ENCODE measurements at places on chromosomes 4 and X. TPM values are rescaled to one million over a fixed set of nuclear protein-coding genes. Genes with fewer than 3 reads are reported as not detected.

GRCh38 chr4:153335665-153336064 is 8.8 kb upstream of the MND1 start:
- no peak for DNase-seq

- DNase-seq: no peak
These were observed 12.3 kb downstream of the ABCD1 start for GRCh38 chrX:153736871-153737441.

GRCh38 chr4:119833611-119834010 is 205.0 kb upstream of the PDE5A start:
- DNase-seq: no peak

GRCh38 chrX:84932814-84933213 is 70.9 kb upstream of the APOOL start:
- no peak for DNase-seq

DNA sequence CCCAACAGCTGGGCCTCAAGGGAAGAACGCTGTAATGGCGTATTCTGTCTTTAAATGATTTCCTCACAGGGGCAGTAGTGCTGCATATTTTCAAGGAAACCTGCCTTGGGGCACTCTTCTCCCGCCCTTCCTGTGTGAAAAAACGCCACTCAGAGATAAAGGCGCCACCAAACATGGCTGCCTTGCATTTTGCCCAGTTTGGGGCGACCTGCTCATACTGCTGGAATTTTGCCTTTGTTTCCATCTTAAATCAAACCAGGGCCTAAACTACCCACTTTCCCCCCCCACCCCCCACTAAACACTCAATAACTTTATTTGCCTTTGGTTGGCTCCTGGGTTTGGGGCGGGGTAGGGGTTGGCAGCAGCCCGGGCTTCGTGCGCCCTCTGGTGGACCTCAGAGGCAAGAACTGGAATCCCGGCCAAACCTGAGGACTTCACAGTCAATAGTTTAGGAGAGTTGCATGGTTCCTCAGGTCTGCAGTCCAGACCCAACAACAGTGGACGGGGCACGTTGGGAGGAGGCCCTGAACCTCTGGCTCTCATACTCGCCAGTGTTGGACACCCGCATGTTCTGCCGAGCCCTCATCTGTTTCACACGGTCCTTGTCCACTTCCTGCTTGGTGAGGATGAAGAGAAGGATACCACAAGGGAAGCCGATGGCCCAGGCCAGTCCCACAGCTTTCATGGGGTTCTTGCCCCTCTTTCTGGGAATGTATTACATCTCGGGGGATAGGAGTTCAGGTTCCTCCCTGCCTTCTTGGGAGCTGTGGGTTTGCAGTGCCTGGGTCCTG is 220.1 kb upstream of the STK26 start:
- DNase-seq: no peak

DNA sequence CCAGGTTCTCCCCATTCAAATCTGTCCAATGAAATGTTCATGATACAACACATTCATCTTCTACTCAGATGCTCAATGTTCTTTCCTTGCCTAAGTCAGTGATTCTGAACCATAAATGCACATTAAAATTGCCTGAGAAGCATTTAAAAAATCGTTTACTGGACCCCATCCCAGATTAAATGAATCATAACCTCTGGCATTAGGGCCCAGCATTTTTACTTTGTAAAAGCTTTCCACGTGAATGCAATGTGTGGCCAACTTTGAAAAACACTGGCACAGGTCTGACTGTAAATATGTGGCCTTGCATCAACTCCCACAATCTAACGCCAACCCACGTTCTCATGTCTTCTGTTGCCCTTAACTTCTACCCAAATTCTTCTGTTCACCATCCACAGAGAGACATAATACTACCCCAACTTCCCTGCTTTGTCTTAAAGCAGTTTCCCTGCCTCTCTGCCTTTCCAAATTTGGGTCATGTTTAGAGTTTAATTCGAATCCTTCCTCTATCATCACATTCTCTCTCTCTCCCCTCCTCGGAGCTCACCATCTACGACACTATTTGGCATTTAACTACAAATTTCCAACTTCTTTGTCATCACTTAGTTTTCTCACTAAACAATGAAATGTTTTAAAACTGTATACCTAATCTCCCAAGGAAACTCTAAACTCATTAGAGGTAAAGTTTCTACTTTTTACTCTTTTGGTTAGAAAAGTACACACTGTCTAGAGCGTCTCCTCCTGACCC is 78.7 kb downstream of the PRKG2 start:
- no peak for DNase-seq

DNA sequence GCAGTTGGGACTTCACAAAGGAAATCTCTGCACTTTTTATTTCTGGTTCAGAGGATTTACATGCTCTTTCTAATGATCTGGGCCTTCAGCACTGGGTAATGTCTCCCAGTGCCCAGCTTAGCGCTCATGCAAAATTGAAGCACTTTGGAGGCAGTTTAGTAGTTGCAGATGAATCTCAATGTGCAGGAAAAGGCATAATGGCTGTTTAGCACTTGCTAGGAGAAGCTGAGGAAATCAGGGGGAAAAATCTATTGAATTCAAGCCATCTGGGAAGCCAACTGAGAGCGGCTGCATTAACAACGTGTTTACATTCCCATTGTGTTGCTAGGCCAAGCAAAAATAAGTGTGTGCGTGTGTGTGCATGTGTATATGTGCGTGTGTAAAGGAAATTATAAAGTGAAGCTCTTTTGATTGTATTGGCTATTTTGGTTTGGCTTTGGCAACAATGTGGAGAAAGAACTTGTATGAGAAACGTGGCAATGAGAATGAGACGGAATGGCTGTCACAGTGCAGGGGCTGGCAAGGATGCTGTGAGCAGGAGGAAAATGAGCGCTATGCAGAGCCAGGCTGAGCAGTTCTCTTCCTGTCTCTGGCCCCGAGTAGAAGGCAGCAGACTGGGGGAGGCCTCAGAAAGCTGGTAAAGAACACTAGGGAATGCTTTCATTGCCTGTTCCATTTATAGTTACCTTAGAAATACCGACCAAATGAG is 231.5 kb downstream of the UNC5C start:
- DNase-seq: no peak

DNA sequence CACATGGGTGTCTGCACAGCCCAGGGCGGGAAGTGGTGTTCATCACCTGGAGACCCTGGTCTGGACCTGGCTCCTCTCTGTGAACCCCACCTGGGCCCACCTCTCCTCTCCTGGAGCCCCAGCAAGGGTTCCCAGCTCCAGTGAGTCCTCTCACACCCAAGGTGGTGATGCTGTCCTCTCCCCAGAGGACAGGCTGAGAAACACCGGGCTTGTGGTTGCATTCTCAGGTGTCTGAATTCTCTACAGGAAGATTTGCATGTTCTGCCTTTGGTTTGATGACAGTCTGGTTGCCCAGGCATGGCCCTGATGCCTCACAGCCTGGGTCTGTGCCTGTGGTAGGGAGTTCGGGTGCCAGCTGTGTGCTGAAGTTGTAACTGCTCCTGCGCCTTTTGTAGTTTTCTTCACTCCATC is 3.8 kb downstream of the MAEA start:
- DNase-seq: no peak

DNA sequence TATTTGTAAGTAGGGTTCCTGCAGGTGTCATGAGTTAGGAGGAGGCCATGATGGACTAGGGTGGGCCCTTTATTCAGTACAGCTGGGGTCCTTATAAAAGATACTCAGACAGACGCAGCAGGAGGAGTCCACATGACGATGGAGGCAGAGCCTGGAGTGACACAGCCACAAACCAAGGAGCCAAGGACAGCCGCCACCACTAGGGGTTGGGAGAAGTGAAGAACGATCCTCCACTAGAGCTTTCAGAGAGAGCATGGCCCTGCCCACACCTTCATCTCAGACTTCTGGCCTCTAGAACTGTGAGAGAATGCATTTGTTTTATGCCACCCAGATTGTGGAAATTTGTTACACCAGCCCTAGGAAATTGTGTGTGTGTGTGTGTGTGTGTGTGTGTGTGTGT is 31.1 kb downstream of the JAKMIP1 start:
- DNase-seq: no peak

GRCh38 chr4:156946516-156947424 is 24.8 kb downstream of the PDGFC start:
- no peak for DNase-seq

DNA sequence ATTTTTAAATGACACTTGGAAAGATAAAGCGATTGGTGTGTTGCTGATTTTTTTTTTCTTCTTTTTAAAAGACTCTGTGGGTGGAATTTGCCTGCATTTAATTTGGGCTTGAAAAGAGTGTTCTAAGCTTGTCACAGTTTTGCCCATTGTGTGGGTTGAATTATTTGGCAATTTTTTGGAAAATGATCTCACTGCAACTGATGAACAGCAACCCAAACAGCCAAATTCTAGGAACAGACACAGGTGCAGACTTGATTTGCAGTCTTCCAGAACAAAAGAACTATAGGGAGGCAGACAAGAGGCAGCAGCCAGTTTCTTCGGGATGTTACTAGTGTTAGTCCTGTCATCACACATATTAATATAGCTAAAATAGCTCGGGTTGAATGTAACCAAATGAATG is 40.5 kb downstream of the CASP6 start:
- DNase-seq: no peak

DNA sequence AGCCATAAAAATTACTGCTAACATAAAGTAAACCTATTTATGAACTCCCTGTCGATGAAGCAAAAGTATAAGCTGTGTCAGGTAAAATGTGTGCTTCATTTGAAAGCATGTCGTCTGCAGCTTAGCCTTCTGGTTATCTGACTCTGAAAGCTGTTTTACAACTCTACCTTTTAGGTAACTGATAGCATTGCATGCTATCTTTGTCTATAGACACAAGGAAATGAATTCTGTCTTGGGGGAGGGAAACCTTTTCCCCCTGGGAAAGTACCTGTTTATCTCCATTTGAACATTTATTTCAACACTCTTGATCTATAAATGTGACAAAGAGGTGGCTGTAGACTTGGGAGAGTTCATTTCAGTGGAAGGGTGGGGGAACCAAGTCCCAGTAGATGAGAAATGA is 51.4 kb downstream of the RAB40A start:
- peak; percentile 63 for DNase-seq

DNA sequence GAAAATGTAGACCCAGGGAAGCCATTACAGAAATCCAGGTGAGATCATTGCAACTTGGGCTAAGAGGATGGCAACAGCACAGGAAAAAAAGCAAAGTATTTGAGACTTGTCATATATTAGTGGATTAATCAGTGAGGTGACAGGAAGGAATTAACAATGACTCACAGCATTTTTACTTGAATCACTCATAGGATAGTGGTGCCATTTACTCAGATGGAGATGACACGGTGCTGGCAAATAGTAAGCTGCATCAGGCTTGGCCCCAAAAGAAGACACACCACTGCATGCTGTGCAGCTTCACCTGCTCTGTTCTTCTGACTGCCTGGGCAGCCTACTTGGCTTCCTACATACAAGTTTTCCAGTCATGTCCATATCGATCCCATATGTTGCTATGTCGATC is 144.8 kb downstream of the FRYL start:
- DNase-seq: no peak

DNA sequence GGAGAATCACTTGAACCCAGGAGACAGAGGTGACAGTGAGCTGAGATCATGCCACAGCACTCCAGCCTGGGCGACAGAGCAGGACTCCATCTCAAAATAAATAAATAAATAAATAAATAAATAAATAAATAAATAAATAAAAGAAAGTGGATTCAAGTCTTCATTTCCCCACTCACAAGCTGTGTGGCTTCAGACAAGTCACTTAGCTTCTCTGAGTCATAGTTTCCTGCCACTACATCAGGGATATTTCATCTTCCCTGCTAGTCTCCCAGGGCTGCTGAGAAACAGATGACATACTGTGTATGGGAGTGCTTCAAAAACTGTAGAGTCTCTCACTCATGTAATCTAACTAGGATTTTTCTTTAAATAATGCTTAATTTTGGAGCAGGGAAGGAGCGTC is 37.2 kb downstream of the TBC1D9 start:
- no peak for DNase-seq

- no peak for DNase-seq
These were observed 44.9 kb upstream of the BBS12 start for GRCh38 chr4:122687531-122688061.

DNA sequence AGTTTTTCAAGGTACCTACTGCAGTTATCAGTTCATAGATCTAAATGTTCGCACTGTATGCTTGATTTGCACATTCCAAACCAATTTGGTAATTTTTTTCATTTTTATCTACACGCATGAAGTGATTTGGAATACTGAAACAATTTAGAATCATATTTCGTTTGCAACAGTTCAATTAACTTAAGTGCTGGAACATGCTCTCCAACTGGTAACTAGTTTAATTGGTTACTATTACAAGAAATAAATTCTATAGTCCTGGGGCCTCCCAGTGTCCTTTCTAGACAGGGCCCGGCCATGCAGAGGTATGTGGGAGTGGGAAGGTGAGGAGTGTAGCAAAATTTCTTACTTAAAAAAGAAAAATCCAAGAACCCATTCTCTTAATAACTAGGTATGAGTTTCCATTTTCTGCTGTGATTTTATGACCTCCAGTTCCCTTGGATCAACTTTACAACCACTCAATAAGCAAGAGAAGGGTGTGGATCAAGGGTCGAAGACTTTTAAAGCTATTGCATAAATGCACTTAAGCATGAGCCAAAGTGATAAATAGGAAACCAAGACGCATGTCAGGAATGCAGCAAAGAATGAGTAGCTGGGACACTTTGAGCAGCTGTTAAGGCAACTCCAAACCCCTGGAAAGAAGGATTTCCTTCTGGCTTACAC is 106.9 kb downstream of the PPARGC1A start:
- DNase-seq: peak; percentile 7

The RAB33A gene
- 1.7 TPM for polyA plus RNA-seq

The SPANXN1 gene
- polyA plus RNA-seq: 0.06 TPM

The KIT gene
- 20.3 TPM for polyA plus RNA-seq

The CT45A3 gene
- not detected for polyA plus RNA-seq

The CCDC158 gene
- 0.52 TPM for polyA plus RNA-seq

The FTHL17 gene
- not detected for polyA plus RNA-seq

The CENPE gene
- 5.9 TPM for polyA plus RNA-seq

The LNX1 gene
- 10.8 TPM for polyA plus RNA-seq

The UGT2B17 gene
- 287 TPM for polyA plus RNA-seq

All from large intestine (tissue), 12 donors.